ENCODE measurements at places on chromosomes 3 and 15. TPM values are rescaled to one million over a fixed set of nuclear protein-coding genes. Genes with fewer than 3 reads are reported as not detected.

DNA sequence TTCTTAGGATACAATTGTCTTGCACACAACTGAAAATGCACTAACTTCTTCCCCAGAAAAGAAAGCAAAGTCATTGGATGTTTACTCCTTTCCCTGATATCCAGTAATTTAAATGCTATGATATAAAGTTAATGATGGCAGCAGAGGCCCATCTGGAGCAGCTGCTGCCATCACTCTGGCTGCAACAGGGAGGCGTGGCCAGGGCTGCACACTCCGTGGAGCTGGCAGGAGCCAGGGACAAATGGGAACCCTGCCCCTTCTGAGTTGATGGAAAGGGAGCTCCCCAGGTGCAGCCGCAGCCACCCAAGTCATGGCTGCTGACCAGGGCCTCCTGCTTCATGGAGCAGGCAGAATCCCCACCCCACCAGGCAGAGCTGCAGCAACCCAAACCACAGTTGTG is 72.6 kb upstream of the ALDH1A3 start:
- no peak for DNase-seq

- DNase-seq: no peak
Observed at GRCh38 chr3:124605781-124606579, 124.3 kb upstream of the UMPS start.

GRCh38 chr15:85379403-85380131 is 836 bp upstream of the AKAP13 start:
- DNase-seq: no peak

DNA sequence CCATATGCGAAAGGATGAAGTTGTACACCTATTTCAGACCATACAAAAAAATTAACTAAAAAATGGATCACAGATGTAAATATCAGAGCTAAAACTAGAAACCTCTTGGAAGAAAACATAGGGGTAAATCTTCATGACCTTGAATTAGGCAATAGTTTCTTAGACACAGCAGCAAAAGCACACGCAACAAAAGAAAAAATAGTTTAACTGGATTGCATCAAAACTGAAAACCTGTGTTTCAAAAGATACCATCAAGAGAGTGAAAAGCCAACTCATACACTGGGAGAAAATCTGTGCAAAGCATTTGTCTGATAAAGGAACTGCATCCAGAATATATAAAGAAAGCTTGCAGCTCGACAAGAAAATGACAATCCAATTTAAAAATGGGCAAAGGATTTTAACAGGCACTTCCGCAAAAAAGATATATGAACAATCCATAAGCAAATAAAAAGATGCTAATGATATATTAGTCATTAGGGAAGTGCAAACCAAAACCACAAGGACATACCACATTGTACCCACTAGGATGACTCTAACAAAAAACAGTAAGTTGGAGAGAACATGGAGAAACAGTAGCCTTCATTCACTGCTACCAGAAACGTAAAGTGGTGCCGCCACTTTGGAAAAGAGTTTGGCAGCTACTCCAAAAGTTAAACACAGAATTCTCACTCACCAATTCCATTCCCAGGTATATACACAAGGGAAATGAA is 263.1 kb downstream of the ADAMTS17 start:
- DNase-seq: no peak

- no peak for DNase-seq
Observed at GRCh38 chr3:45807681-45808540, 11.6 kb upstream of the SLC6A20 start.

DNA sequence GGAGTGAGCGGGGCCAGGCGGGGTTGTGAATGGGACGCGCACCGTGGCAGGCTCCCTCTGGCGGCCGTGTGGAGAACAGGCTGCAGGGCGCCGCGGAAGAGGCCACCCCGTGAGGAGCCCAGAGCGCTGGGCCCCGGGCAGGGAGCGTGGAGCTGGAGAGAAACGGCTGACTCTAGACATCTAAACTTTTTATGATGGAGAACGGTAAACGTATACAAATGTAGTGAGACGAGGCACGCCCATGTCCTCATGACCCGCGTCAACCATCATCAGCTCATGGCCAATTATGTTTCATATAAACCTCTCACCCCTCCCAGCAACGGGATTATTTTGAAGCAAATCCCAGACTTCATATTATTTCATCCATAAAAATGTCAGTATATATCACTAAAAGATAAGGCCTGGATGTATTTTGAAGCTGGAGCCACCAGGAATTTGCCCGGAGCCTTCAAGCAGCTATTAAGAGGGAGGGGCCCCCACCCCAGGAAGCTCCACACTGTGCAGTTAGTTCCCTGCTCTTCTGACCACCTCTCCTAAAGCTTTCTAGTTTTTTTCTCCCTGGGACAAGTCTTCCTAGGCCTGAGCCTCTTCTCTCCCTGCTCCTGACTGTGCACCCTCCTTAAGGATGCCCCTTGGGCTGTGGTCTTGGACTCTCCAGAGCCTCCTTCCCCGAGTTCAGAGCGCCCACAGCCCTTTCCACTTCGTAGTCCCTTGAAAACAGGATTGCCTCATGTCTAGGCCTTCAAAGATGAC is 149.5 kb downstream of the SMAD6 start:
- peak; percentile 89 for DNase-seq

DNA sequence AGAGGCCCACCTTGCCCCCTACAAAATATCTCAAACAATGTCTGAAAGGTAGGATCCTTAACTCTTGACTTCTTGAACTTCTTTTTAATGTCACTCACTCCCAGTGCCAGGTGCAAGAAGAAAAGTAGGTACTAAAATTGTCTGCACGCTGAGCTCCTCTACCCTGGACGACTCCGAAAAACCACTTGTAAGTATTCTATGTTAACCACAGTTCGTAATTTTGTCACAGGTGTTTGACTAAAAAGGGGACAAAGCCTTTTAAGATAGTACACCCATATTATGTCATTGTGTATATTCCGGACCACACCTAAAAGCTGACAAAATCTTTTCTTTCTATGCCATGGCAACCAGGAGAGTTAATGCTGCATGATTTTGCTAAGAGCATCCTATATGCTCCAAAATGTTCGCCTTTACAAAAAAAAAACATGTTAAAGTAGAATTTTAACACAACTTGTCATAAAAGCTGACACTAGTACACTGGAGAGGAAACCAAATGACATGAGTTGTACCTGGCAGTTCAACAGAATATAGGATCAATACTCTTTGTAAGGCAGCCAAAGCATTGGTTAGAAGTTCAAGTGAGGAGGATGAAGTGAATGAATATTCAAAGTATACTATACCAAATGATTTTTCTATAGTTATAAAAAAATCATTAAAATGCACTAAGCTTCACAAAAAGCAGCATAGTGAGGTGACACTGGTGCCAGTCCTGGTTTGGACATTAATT is 210.5 kb downstream of the FOXP1 start:
- no peak for DNase-seq

GRCh38 chr3:149091983-149092382 is 5.7 kb upstream of the HLTF start:
- DNase-seq: no peak

DNA sequence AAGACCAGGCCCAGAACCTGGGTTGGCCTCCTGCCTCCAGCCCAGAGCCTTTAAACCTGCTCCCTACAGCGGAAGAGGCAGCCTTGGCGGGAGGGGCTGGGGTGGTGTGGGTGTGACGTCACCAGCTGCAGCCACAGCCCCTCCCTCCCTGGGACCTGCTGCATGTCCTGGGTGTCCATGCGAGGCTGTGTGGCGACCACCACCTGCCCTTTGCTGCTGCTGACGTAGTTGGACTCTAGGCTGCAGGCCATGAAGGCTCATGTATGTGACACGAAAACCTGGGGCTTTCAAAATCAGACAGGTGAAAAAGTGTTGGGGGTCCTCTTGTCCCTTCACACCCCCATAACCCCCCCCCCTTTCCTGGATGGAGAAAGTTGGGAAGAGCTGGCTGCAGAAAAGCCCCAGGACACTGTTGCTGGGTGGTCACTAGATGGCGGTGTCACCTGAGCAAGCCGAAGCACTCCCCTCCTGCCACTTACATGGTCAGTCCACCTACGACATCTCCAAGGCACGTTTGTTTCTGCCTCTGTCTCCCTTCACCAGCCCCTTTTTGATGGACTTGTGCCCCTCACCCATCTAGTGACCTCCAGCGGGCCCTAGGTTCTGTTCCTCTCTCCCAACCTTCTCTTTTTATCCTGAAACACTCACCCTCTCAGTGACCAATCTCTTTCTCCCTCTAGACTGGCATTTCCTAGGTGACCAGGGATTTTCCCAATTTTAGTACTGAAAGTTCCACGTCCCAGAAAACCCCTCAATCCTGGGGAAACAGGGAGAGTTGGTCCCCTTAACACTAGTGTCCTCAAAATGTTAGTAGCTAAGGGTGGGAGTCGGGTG is 35.2 kb downstream of the SLC6A20 start:
- DNase-seq: peak; percentile 57

DNA sequence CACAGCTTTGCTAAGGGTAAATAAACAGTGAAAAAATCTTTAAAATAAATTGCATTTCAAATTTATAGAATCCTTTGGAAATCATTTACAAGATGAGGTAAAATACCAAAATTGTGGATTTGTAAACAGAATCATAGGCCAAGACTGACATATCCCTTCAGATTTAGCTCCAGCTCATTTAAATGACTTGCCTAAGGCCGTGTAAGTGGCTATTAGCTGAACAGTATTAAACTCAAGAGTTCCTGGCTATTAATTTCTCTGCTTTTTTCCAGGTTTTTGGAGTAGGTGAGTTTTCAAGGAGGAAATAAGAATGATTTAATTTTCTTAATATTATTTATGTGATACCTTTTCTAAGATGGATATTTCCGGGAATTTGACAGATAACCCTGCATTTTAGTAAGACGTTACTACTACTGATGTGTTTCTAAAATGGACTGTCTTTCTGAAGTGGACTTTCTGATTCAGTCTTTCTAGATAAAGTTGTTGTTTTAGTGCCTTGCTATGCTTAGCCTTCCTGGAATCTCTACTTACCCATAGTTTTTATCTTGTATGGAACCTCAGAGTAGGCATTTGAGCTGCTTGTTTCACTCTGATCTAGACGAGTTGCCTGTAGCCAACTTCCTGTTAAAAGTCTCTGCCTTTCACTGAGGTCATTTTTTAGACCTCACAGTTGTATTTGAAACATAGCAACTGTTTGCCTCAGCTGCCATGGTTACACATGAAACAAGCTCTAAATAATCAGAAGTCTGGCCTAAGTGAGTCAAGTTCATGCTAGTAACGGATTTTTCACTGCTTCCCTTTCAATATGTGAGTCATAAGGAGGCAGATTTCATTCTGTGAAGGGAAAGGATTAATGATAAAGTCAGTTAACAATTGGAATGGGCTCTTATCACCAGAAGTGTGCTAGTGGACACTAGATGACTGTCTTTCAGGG is 127.0 kb downstream of the KLHL25 start:
- no peak for DNase-seq

- no peak for DNase-seq
Observed at GRCh38 chr3:158780766-158781165, 21.1 kb upstream of the MFSD1 start.

SLC6A1 gene
- 0.35 TPM for total RNA-seq

MAN2A2 gene
- 75.8 TPM for total RNA-seq

RBPMS2 gene
- 133 TPM for total RNA-seq

Data from mucosa of descending colon (tissue), 3 donors.